ENCODE measurements at places on chromosomes 2 and 18.

DNA sequence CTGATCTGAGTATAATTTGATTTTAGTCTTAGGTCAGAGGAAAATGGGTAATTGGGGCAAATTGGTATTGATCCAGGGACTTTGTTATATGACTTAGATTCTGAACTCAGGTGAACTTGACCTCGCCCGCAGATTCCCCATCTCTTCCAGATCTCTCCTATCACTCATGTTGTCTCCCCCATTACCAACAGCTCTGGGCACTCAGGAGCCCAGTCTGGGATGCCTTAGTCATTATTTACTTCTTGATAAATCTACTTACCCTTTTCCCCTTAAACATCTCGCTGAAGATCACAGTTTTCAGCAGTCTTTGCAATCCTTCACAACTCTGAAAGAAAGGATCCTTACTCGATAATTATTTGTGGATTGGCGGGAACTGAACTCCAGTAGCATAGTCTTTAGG lies 19.6 kb upstream of the HNMT start:
- no peak for DNase-seq

DNA sequence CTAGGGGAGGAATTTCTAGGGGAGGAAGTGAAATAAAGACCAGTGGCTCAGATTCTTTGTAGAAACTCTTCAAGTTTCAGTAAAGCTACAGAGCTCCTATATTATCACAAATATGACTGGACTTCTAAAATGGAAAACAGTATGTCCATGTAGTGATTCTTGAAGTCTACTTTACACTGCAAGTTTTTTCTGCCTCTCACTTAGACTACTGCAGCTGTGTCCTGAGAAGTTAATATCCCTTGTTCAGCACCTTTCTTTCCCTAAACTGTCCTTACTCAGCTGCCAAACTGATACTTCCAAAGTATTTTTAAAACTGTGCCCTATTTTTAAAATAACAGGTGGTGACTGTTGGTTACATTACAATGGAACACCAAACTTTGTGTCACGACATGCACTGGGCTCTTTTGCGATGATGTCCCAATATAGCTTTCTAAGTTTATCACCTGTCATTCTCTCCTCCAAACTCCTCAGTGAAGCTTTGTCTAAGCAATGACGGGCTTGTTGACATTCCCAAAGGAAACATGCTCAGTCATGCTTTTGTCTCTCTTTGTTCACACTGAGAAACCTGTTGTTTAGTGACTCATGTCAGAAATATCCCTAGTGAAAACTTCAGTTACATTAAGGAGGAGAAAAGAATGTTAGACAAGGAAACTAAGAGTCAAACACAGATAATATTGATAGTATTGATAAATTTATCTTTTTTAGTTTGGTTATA lies 341.1 kb downstream of the ARL6IP6 start:
- no peak for DNase-seq

GRCh38 chr2:182101263-182101662 lies 115.6 kb downstream of the PPP1R1C start:
- no peak for DNase-seq

GRCh38 chr18:59769129-59769865 lies 72.1 kb upstream of the CCBE1 start:
- no peak for DNase-seq

GRCh38 chr18:13258921-13259320 lies 40.4 kb downstream of the LDLRAD4 start:
- no peak for DNase-seq

DNA sequence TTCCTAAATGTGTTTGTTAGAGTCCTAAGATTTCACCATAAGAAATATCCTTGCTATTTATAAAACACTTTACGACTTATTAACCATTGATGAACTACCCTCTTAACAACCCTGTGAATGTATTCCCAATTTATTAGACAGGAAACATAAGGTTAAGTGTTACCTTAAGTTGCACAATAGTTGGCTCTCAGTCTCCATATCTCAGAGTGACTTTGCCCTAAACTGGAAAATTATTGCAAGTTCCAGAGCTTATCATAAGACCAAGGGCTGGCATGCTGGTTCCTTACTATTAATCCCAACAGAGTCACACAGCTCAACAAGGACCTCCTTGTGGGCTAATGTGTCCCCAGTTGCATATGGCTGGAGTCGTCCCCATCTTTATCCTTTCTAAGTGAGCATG lies 165.8 kb downstream of the INSIG2 start:
- no peak for DNase-seq

- DNase-seq, result peak; percentile 49
Measured at GRCh38 chr2:9739531-9739964, 103.7 kb upstream of the TAF1B start.

DNA sequence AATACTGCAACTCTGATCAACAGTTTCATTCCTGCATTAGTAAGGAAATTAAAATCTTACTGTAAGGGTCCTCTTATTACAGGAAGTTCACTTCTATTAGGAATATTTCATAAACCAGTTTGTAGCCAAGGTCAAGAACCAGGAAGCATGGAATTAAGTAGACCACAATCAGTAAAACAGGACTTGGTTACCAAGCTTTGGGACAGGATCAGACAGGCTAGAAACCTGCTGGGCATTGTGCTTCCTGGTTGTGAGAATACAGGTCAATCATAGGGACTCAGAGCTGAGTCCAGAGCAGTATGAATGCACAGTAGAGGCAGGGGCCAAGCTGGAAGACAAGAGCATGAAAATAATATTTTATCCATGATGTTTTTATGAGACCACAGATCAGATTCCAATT lies 248.0 kb downstream of the IKZF2 start:
- no peak for DNase-seq

DNA sequence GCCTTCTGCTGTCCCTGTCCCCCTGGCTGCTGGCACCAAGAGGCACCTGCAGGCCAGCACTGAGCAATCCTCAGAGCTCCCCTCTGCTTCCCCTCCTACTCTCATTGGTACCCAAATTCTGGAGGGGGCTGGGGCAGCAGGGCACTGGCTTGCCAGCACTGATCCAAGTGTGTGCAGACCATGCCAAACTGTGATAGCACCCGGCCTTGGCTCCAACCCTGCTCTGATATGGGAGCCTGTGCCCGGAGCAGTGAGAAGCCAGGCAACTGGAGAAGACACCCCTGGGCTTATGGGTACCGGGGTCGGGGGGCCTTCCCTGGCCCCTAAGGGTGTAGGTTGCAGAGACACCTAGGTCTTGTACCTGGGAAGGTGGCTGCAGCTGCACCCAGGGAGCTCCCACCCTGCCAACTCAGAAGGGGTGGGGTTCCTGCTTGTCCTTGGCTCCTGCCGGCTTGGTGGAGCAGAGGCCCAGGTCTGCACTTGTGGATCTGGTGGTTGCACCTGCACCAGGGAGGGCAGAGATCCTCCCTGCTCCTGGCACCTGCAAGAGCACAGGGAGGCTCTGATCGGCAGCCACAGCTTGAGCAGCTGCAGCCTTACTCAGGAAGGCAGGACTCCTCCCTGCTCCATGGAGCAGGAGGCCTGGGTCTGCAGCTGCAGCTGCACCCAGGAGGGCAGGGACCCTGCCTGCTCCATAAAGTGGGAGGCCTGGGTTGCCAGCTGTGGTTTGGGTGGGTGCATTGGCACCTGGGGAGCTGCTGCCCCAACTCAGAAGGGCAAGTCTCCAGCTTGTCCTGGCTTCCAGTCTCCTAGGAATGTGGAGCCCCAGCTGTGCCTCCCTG lies 96.3 kb downstream of the BCL2L11 start:
- no peak for DNase-seq

- DNase-seq, result no peak
Measured at GRCh38 chr2:34162231-34162630, 563.1 kb upstream of the FAM98A start.

- DNase-seq, result no peak
Measured at GRCh38 chr2:130834931-130835765, 1.6 kb upstream of the ARHGEF4 start.

DNA sequence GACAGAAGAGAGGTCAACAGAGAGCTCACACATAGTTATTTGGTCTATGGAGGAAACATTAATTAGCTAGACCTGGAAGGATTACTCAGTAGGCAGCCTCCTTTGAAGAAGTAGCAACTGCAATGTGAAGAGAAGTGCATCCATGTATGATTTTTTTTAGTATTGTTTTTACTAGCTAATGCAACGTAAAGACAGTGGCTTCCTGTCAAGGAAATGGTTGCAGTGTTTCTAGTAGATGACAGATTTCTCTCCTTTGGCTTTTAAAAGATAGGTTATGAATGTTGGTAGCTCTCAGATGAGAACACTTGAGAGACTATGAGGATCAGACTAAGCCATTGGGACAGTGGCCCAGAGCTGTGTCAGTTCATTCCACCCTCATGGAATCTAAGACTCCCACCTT lies 175.8 kb downstream of the AGPS start:
- no peak for DNase-seq

DNA sequence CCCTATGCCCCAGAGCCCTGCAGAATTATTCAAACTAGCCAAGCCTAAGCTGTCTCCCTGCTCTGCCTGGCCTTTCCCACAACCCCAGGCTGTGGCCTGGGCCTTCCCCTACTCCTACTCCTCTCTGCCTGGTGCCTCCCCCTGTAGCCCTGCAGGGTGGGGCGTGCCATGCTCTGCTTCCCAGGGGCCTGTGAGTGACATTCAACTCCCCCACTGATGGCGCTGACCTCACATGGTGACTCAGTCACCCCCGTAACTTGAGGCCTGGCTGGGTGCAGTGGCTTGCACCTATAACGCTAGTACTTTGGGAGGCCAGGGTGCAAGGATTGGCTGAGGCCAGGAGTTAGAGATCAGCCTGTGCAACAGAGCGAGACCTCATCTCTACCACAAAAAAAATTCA lies 60.6 kb downstream of the KIF1A start:
- DNase-seq, result peak; percentile 78

GRCh38 chr2:8626572-8626971 lies 55.3 kb upstream of the ID2 start:
- DNase-seq, result no peak

DNA sequence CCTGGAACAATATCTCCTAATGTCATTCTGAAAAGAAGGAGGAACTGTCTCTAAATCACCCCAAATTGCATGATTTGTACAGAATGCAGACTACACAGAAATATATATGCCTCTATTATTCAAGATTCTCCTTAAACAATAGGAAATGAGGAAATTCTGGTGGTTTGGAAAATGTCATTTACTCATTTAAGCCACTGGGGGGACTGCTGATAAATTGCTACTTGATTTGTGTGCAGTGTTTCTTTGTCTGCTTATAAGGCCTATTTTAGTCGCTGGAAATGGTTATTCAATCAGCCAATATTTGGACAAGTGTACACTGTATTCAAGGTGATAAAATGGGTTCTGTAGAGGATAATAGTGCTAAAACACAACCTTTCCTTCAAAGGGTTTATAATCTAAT lies 801.9 kb upstream of the CELF4 start:
- DNase-seq, result no peak

DNA sequence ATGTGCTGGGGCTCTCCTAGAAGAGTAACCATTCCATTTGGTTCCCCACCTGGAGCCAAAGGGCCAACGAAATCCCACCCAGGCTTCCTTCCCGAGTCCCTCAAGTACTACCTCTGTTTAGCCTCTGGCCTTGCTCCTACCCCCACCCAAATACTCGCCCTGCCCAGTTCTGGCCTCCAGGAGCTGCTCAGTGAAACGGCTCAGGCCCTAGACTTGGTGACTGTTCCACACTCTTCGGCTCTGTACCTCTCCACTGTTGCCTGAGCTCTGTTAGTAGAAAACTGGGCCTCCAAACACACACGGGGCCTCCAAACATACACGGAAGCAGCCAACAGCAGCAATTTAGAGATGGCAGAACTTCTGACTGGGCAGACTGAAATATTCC lies 4.2 kb downstream of the OTX1 start:
- DNase-seq, result no peak

- DNase-seq, result no peak
Measured at GRCh38 chr18:5601188-5601624, 57.4 kb upstream of the EPB41L3 start.

DNA sequence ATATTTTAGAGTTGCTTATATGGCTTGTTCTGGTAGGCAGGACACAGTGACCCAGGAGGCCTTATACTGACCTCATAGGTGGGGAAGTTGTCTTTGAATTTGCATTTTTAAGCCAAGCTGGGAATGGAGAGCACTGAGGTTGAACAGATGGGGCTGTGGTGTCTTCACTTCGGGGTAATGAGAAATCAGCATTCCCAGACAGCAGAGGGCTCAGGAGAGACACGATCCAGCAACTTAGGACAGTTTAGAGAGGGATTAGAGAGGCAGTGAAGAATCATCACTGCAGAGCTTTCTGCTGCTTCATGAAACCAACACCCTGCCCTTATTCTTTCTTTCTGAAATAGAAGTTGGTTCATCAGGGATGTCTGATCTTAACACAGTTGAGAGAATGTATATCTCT lies 202.4 kb downstream of the TDRD15 start:
- no peak for DNase-seq

DNA sequence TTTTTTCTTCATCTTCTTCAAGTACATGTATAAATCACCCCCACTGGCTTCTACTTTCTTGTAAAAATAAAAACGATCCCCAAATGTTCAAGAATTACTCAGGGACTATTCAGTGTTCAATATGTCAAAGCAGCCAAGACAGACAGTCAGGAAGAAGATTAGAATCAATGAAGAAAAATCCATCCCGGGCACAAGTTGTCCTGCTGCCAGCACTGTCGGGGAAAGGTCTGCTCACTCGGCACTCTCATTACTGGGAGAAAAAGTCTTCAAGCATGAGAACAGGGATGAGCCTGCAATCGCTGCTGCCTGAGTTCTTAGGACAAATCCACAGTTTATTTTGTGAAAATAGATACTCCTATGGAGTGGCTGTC lies 482.8 kb upstream of the KLHL29 start:
- no peak for DNase-seq

GRCh38 chr2:240374085-240374907 lies 61.2 kb upstream of the GPC1 start:
- DNase-seq, result no peak

DNA sequence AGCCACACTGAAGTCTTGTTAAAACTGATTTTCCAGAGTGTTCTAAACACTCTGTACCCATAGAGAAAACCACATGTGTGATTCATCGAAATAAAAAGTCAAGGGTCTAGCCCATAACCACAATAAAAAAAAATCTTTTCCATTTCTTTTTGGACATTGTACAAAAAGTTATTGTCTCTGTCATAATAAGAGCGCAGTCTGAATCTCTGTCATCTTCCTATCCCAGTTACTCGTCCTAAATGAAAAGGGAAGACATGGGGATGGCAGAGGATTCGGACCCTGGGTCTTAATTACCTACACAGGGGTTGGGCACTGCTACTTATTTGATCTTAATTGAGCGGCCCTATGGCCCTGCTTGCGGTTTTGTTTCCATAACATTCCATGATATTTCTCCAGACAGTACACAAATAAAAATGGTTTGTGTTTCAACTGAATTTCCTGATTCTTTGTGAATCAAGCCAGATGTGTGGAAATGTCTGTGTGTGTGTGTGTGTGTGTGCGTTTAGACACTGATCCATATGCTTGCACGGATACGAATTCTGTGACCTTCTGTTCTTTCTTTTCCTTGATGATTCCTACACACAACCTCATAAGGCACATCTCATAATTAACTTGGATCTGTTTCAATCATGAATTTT lies 133.4 kb upstream of the SPATS2L start:
- no peak for DNase-seq

- no peak for DNase-seq
Measured at GRCh38 chr18:58792086-58792485, 72.6 kb upstream of the ZNF532 start.
